Fibroblast of skin of right quadriceps (primary cell): ENCODE measurements at places on chromosomes 2 and 18.

- DNase-seq: no peak
These were observed 462.8 kb upstream of the SLC8A1 start for GRCh38 chr2:40914666-40915065.

GRCh38 chr2:26422947-26423629, 21.4 kb downstream of the DRC1 start:
- no peak for DNase-seq

DNA sequence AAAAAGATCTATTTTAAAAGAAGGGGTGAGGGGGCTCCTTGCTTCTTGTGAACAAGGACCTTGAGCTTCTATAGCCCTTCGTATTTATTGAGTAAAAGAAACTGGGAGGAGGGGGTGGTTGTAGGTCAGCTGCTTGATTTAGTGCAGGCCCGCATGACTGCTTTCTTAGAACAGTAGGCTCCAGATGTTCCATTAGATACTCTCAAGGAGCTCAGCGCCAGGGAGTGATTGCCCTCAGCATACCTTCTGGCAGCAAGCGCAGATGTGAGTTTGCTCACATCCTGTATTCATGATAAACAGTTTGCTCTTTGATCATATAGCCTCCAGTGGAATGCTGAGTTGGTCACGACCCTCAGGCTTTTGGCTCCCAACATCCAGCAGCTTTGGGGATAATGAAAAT, 108.9 kb upstream of the XPO1 start:
- no peak for DNase-seq

- DNase-seq: no peak
These were observed 87.2 kb downstream of the KCTD18 start for GRCh38 chr2:200422532-200423261.

GRCh38 chr2:25341011-25341727, 556 bp downstream of the DNMT3A start:
- DNase-seq: no peak

DNA sequence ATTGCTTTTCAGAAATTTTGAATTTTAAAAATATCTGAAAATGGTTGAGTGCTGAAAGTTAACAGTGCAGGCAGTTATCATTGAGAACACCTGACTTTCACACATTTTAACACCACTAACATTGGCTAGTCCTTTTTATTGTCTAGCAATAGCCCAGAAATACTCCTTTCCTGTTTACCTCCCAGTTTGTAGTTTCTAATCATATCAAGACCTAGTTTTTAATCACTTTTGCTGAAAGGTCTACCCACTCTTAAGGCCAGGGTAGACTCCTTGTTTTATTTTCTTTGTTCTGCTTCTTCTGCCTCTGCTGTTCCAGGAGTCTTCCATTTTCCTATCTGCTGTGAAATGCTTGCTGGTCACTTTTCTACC, 72.1 kb downstream of the UBE2E3 start:
- no peak for DNase-seq

DNA sequence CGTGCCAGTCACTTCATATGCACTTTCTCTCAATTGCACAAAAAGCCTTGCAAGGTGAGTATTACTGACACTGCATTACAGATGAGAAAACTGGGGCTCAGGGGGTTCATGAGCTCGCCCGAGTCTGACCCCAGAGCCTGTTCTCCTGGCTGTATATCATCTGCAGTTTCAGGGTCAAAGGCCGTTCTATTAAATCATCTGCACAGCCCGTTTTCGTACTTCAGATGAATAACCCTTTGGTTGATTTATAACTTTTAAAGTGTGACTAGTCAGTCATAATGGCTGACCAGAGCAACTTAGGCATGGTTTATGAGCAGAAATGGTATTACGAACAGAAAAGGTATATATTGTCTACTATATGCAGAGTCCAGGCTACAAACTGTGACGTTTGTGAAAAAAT, 35.3 kb upstream of the NPAS2 start:
- DNase-seq: no peak

DNA sequence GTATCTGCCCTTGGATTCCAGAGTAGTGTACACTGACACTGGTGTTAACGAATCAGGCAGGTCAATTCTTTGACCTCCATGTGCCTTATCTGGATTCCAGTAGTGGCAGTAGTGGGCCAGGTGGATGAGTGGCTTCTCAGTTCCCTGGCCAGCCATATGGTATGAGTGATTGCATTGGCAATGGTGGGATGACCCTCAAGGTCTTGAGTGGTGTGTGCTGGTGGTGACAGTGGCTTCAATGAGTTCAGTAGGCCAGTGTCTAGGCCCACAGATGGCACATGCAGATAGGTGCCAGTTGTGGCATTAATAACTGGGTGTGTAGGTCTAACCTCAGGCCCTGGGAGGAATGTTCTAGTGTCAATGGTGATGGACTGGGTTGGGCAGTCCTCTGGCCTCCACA, 674.1 kb upstream of the NXPH2 start:
- DNase-seq: no peak

DNA sequence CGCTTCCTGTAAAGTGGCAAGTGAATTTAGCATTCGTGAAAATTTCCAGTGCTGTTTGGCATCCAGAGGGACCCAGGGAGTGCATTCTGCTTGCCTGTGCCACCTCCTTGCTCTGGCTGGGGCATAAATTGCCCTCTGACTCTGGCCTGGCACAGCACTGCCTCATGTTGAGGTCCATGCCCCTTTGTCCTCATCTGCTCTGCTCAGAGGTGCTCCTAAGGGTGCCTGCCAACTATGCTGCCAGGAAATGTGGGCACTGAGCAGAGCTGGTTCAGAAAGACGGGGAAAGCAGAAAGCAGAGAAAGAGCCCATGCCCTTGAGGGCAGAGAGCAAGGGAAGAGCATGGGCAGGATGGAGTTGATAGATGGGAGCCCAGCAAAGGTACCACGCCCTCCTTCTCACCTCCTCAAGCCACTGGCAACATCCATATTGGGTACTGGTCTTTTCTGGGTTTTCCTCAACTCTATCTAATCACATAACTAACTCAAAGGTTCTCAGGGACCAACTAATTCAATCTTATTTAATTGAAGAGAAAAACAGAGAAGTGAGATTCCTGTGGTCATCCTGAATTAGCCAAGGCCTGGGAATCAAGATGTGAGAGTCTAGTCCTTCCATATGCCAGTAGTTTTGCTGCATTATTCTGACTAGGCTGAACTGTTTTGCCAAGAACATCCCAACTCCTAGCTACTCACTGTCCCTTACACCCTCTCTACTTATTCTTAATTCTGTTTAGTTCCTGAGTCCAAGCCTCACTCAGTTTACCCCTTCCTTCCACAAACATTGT, 441.5 kb upstream of the TNP1 start:
- no peak for DNase-seq

- no peak for DNase-seq
These were observed 143.5 kb downstream of the CELF4 start for GRCh38 chr18:37422116-37422515.

- no peak for DNase-seq
These were observed 11.4 kb upstream of the CIDEA start for GRCh38 chr18:12242658-12243260.

DNA sequence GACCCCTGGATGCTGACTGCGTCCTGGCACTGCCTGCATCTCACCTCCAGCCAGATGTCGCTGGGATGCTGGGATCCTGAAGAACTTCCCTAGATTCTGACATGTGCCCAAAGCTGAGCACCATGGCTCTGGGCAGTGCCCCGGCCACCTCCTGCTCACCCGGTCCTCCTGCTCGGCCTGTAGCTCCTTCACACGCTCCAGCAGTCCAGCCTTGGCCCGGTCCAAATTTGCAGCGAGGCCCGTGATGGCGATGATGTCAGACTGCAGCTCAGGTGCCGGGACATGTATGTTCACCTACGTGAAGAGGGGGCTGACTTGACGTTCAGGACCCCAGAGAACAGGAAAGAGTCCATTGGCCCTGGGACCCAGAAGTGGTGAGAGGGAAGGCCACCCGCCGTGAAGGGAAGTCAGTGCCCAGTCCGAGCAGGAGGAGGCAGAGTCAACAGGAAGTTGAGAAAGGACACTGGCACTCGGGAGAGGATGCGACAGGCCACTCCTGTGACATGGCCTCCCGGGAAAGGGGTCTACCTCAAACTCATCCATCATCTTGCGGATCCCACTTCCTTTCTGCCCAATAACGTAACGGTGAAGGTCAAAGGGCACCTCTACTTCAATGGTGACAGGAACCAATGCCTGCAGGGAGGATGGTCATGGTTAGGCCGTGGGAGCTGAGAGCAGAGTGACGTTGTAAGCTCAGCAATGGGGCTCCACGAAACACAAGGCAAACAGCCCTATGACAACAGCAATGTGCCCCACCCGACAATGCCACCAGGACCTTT, 46.7 kb downstream of the ANO7 start:
- DNase-seq: no peak

DNA sequence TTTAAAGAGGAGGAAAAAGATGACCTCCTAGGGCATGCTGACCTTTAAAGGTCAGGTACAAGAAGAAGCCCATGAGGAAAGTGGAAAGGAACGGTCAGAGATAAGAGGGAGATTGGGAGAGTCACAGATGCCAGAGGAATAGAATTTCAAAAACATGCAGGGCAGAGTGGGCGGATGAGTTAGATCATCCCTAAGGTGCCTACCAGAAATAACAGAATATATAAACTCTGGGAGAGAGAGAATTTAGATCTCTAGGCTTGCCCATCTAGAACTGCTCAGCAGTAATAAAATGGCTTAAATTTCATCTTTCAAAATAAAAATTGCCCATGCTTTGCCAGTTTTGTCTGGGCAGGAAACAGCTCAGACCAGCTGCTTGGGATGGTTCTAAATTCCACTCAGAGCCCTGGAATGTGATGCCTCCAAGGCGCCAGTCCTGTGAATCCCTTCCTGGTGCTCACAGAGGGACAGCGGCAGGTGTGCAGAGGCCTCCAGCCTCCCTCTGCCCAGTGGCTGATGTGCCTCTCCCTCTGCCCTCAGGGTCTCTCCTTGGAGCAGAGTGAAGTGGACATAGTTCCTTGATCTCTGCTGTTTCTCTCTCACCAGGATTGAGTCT, 130.9 kb downstream of the ANTXR1 start:
- no peak for DNase-seq

- no peak for DNase-seq
These were observed 893.3 kb upstream of the TMEFF2 start for GRCh38 chr2:193088026-193088425.

DNA sequence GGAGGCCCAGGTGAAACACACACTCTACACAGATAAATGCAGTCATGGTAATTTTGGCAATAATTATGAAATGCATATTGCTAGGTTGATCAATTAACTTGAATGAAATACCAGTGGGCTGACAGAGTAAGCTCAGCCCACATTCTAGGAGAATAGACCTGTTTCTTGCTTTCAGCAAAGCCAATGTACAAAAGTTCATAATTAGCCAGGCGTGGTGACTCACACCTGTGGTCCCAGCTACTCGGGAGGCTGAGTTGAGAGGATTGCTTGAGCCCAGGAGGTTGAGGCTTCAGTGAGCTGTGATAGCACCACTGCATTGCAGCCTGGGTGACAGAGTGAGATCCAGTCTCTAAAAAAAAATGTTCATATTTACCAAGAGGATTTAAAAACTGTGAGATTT, 15.7 kb upstream of the MBP start:
- DNase-seq: no peak

DNA sequence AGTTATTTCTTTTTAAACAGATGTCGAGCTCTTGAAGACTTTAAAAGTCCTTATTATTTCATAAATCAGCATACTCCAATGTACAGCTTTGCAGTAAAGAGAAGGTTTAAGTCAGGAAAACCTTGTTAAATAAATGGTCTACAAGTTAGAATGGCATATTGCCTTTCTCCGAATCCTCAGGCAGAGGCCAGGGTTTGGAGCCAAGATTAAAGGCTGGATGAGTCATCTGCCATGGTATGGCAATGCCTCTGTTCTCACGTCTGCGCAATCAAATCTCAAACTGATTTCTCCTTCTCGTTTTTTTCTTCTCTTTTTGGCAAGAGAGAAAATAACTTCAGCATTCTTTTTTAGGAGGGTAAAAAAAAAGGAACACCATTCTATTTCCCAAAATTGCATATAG, 5.6 kb upstream of the KCNJ3 start:
- DNase-seq: peak; percentile 15

DNA sequence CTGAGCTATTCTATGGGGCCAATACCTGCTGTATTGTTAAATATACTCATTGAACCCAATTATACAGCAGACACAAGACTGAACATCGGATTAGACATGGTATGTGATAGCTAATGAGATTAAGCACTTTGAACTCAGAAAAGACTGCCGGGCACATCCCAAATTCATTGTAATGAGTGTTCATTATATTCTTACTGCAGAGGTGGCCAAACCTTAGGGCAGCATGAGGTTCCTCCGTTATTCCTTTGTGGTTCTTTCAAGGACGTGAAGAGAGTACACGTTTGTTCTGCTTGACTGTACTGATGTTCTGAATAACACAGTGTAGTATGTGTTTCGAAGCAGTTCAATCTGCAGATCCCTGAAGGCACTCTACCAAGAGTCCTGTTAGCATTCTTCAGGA, 78.4 kb downstream of the KIF5C start:
- DNase-seq: no peak

DNA sequence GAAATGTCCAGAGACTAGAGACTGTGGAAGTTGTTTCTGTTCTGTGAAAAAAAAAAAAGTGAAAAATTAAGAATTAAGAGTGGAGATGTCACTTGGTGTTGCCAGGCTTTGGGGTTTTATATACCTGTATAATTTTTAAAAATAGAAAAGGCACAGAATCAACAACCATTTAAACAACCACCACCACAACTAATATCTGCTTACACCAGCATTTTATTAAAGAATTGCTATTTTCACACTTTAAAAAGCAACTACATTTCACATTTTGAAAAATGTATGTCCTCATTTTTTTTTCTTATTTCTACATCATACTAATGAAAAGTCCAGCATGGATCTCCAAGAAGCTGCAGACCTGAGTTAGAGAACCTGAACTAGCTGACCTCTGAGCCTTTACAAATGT, 167.5 kb upstream of the DTNA start:
- DNase-seq: no peak
